HepG2 (cell line): ENCODE measurements at places on chromosomes 11 and 22. TPM values are rescaled to one million over a fixed set of nuclear protein-coding genes. Genes with fewer than 3 reads are reported as not detected.
A peak's percentile ranks its signal among the peaks of the same experiment; 100 is the strongest.

GRCh38 chr11:73152861-73153483 is 10.9 kb upstream of the FCHSD2 start:
- no peaks in the 10 kb centered on the region for H3K27me3 ChIP-seq
- peak overlapping the region; percentile 14; the same call in 1 of the 2 replicates for H3K4me3 ChIP-seq
- H3K27ac ChIP-seq = peak overlapping the region; percentile 41
- DNase-seq = no peak
- no peaks in the 10 kb centered on the region for H3K36me3 ChIP-seq
- H3K4me1 ChIP-seq = peaks cover 93% of the 10 kb centered on the region

GRCh38 chr11:35162745-35163144 is 23.8 kb downstream of the CD44 start:
- peaks cover 3% of the 10 kb centered on the region; the same call in 1 of the 3 replicates for H3K27me3 ChIP-seq
- H3K27ac ChIP-seq = no peak overlapping the region
- DNase-seq = no peak
- no peaks in the 10 kb centered on the region for H3K36me3 ChIP-seq
- no peak overlapping the region for H3K4me3 ChIP-seq

The ZNF214 gene
- total RNA-seq = 1.9 and 2.6 TPM in 2 replicates

The ACRV1 gene
- total RNA-seq = not detected in 2 replicates

GRCh38 chr22:47417699-47418098 is 655.2 kb downstream of the TBC1D22A start:
- no peak overlapping the region for H3K27ac ChIP-seq
- DNase-seq = no peak
- H3K4me3 ChIP-seq = no peak overlapping the region
- 0 out of 2 replicates have a peak, but pooled peaks cover 1% of the 10 kb centered on the region for H3K27me3 ChIP-seq
- no peaks in the 10 kb centered on the region for H3K36me3 ChIP-seq

The MYOD1 gene
- not detected in 2 replicates for total RNA-seq

- no peaks in the 10 kb centered on the region for H3K27me3 ChIP-seq
- no peaks in the 10 kb centered on the region for H3K36me3 ChIP-seq
- peaks cover 35% of the 10 kb centered on the region for H3K4me1 ChIP-seq
Measured at GRCh38 chr11:111559800-111560464, 19.4 kb downstream of the LAYN start.

GRCh38 chr11:20056109-20056949 is 103.9 kb downstream of the DBX1 start:
- DNase-seq = no peak
- H3K27me3 ChIP-seq = no peaks in the 10 kb centered on the region
- peaks cover 95% of the 10 kb centered on the region for H3K36me3 ChIP-seq
- no peaks in the 10 kb centered on the region for H3K4me1 ChIP-seq
- no peak overlapping the region for H3K27ac ChIP-seq

- no peak overlapping the region for H3K27ac ChIP-seq
- DNase-seq = no peak
Measured at GRCh38 chr22:20421507-20421874, 16.1 kb downstream of the SCARF2 start.

The RGL4 gene
- not detected in 2 replicates for total RNA-seq

The C11orf97 gene
- total RNA-seq = 0.35 TPM in 1 of 2 replicates, not detected in the other

The BID gene
- 47.6 and 51.7 TPM in 2 replicates for total RNA-seq

DNA sequence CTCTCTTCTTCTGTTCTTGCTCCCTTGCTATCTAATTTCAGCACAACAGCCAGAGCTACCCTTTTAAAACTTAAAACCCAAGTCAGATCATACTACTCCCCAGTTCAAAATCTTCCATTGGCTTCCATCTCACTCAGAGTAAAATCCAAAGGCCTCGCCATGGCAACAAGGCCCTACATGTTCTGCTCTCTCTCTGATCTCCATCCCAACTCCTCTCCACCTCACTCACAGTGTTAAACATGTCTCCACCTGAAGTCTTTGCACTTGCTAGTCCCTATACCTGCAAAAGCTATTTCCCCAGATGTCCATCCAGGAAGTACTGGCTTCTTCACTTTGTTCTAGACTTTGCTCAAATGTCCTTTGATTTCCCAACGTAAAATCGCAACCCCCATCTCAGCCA is 3.0 kb upstream of the GRAP2 start:
- no peak overlapping the region for H3K27ac ChIP-seq
- H3K4me3 ChIP-seq = no peak overlapping the region
- DNase-seq = no peak

- H3K27me3 ChIP-seq = no peaks in the 10 kb centered on the region
- H3K27ac ChIP-seq = no peak overlapping the region
- peaks cover 12% of the 10 kb centered on the region for H3K36me3 ChIP-seq
- DNase-seq = no peak
Measured at GRCh38 chr11:47571895-47572294, 6.5 kb downstream of the PTPMT1 start.

- H3K36me3 ChIP-seq = no peaks in the 10 kb centered on the region
- 0 out of 2 replicates have a peak, but pooled peaks cover 6% of the 10 kb centered on the region for H3K4me1 ChIP-seq
- no peak overlapping the region for H3K27ac ChIP-seq
Measured at GRCh38 chr11:84105148-84105547, 819.0 kb upstream of the CCDC90B start.

- peak; percentile 78 for DNase-seq
- peak overlapping the region; percentile 85 for H3K27ac ChIP-seq
- H3K4me3 ChIP-seq = peak overlapping the region; percentile 44
- no peaks in the 10 kb centered on the region for H3K36me3 ChIP-seq
Measured at GRCh38 chr11:63573881-63574855, 11.0 kb upstream of the PLAAT2 start.

DNA sequence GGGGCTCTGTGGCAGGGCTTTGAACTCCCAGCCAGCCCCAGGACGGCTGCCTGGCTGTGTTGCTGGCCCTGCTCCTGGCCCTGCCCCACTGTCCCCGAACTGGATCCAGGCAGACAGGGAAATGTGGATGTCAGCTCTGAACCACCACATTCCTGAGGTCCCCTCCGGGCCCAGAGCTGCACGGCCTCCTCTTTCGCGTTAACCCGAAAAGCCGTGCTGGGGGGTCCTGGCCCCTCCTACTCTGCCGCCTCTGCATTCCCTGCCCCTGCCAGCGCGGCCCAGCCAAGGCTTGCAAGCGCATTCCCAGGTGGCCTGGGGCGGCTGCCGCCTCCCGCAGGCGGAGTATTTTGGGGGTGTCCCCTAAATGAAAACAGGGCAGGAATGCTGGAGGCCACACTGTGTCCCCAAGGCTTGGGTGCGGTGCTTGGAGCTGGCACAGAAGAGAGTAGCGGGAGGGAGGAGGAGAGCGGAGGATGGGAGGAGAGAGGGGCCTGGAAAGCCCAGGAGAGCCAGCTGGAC is 5.4 kb downstream of the LINC01488 start:
- H3K4me1 ChIP-seq = peaks cover 48% of the 10 kb centered on the region
- no peak for DNase-seq
- H3K36me3 ChIP-seq = no peaks in the 10 kb centered on the region
- H3K4me3 ChIP-seq = no peak overlapping the region
- no peak overlapping the region for H3K27ac ChIP-seq

GRCh38 chr11:65440831-65441499 is 18.4 kb downstream of the NEAT1 start:
- peaks cover 2% of the 10 kb centered on the region; the same call in 1 of the 2 replicates for H3K36me3 ChIP-seq
- no peak overlapping the region for H3K27ac ChIP-seq
- H3K27me3 ChIP-seq = no peaks in the 10 kb centered on the region
- peaks cover 81% of the 10 kb centered on the region for H3K4me1 ChIP-seq
- DNase-seq = no peak

DNA sequence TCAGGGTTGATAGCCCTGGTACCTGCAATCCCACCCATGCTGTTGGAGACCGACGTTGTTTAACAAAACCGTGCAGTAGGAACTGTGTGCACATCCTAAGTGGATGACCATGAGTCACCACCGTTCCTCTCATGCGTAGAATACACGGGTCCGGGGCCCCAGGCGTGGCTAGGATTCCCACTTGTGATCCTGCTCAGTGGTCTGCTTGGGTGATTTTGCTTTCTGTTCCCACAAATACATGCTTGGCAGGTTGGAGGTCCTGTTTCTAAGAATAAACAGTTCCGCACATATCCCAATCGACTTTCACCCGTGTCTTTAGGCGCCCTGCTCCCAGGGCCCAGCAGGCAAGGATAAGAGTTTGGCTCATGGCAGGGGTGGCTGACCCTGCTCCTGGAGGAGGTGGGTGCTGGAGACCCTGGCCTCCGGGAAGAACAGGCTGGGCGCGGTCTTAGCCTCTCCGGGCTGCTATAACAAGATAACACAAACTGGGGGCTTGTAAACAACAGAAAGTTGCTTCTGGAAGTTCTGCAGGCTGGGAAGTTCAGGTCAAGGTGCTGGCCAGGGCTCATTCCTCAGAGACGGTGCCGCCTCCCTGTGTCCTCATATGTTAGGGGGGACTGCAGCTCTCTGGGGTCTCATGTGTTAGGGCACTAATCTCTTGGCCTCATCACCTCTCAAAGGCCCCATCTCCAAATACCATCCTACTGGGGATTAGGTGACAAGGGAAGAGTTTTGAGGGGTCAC is 1028.3 kb downstream of the BRD1 start:
- no peak for DNase-seq
- peaks cover 28% of the 10 kb centered on the region; the same call in 1 of the 3 replicates for H3K27me3 ChIP-seq
- no peaks in the 10 kb centered on the region for H3K36me3 ChIP-seq
- no peak overlapping the region for H3K4me3 ChIP-seq

DNA sequence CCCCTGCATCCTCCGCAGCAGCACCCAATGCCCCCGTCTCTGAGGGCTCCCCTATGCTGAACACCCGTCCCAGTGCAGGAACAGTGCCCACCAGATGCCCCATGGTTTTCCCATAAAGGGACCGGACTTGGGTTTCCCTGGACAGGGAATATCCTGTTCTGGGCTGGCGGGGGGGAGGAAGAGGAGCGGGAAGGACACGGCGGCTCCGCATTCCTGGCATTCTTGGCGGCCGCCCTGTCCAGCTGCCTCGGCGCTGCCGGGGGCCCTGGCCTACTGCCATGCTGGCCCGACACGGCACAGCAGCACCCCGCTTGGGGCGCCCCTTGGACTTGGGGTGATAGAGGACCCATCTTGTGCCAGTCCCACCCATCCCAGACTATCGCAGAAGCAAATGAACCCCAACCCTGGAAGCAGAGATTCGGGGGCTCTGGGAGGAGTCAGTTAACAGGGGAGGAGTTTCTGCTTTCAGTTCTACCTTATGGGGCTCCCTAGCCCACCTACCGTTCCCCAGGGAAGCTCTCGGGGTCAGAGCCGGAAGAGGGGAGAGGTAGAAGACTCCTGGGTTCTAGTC is 23.7 kb upstream of the CBX7 start:
- no peak overlapping the region for H3K4me3 ChIP-seq
- no peaks in the 10 kb centered on the region for H3K27me3 ChIP-seq
- peak overlapping the region; percentile 61 for H3K27ac ChIP-seq
- peak; percentile 72 for DNase-seq
- no peaks in the 10 kb centered on the region for H3K36me3 ChIP-seq

The ARHGAP42 gene
- total RNA-seq = 4.3 and 4.8 TPM in 2 replicates

DNA sequence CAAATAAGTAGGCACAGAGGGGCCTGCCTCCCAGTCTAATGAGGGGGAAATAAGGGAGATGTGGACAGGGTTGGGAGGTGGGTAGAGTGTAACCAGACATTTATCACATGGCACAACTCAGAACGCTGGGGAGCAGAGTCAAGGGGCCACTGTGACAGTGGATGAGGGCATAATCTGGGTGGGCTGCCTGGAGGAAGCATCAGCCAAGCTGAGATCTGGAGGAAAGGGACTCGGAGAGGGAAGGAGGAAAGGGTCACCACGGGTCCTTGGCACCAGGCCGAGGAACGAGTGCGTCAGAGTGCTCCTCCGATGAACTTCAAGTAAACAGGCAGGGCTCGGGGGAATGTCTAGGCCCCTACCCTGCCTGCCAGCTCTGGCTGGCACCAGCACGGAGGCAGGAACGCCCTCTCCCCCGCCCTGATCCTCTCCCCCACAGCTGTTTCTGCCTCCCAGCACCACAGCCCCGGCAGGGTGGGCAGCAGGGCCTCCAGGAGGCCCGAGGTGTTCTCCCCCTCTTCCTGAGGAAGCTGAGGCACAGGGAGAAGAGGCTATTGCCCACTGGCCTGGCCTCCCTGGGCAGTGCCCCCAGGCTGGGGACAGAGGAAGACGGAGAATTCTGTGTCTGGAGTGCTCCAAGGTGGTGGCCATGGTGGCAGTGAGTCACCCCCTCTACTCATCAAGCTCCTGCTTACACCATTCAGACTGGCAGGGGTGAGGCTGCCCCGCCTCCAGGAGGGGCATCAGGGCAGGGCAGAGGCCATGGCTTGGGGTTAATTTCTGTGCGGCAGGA is 4.2 kb downstream of the ALDH3B1 start:
- H3K27me3 ChIP-seq = no peaks in the 10 kb centered on the region
- peaks cover 93% of the 10 kb centered on the region for H3K4me1 ChIP-seq

The TPBGL gene
- not detected in 2 replicates for total RNA-seq

DNA sequence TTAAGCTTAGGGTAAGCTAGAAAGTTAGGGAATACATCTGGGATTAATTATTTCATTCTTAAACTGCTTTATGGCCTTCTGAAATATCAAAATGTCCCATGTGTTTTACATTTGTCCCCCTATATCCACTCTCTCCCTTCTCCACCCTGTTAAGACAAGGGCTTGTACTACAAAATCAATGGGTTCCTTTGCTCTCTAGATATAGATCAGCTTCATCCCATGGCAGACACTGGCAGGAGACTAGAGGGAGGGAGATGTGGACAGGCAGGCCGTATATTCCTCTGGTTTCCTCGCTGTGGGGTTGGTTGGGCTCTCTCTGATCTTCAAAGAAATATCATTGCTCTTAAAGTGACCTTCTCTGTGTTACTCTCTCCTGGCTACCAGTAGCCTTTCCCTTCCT is 1281.0 kb downstream of the LRRC4C start:
- H3K27me3 ChIP-seq = no peaks in the 10 kb centered on the region
- H3K27ac ChIP-seq = no peak overlapping the region
- H3K4me1 ChIP-seq = no peaks in the 10 kb centered on the region
- no peak overlapping the region for H3K4me3 ChIP-seq
- no peaks in the 10 kb centered on the region for H3K36me3 ChIP-seq
- DNase-seq = no peak

DNA sequence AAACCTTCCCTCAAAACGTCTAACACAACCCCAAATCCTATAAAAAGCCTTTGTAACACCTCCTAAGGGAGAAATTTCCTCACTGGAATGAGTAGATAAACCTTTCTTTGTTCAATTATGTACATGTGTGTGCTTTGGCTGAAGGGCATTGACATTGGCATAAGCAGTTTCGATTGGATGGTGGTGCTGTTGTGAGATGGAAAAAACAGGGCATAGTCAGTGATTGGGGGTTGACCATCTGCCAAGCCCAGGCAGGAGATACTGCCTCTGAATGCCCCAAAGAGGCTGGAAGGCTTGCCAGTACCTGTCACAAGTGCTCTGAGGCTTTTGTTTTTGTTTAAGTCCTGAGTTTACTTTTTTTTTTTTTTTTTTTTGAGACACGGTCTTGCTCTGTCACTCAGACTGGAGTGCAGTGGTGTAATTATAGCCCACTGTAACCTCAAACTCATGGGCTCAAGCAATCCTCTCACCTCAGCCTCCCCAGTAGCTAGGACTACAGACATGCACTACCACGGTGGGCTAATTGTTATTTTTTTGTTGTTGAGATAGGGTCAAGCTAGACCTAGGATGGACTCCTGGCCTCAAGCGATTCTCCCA is 1.2 kb upstream of the CCDC117 start:
- peak overlapping the region; percentile 24; the same call in 1 of the 2 replicates for H3K4me3 ChIP-seq
- H3K27ac ChIP-seq = peak overlapping the region; percentile 32
- no peaks in the 10 kb centered on the region for H3K27me3 ChIP-seq
- peak; percentile 67 for DNase-seq
- peaks cover 12% of the 10 kb centered on the region; the same call in 1 of the 3 replicates for H3K36me3 ChIP-seq

The TMEM151A gene
- 0.10 and 0.18 TPM in 2 replicates for total RNA-seq

The RBM7 gene
- 30.5 and 52.6 TPM in 2 replicates for total RNA-seq

GRCh38 chr11:93734427-93735222 is 6.7 kb downstream of the TAF1D start:
- no peak overlapping the region for H3K27ac ChIP-seq
- peaks cover 69% of the 10 kb centered on the region for H3K4me1 ChIP-seq
- H3K27me3 ChIP-seq = no peaks in the 10 kb centered on the region
- H3K36me3 ChIP-seq = peaks cover 82% of the 10 kb centered on the region
